ENCODE measurements at places on chromosomes 1 and 21.

GRCh38 chr1:57232500-57232899 is 191.4 kb downstream of the DAB1 start:
- DNase-seq = no peak

DNA sequence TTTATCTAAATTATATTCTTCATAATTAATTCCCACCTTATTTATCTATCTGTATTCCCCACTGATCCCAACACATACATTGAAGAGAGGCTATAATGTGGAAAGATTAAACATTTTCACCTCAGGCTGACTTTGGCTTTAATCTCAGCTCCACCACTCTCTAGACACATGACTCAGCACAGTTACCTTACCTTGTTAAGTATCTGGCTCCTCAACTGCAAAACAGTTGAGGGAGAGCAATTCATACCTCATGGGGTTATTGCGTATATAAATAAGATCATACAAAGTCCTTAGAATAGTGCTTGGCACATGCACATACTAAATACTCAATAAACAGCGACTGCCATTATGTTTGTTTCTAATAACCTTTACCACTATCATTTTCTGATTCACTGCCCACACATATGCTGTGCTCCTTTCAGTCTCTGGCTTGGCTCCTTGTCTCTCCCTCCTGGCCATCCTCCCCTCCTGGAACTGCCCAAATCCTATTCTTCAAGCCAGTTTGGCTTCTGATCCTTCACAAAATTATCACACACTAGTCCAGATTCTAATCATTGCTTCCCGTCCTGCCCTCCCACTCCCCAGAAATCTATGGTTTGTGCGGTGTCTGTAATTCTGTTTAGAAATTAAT is 50.1 kb downstream of the BCL9 start:
- DNase-seq = no peak

GRCh38 chr1:4310396-4310923 is 343.9 kb upstream of the AJAP1 start:
- no peak for DNase-seq

DNA sequence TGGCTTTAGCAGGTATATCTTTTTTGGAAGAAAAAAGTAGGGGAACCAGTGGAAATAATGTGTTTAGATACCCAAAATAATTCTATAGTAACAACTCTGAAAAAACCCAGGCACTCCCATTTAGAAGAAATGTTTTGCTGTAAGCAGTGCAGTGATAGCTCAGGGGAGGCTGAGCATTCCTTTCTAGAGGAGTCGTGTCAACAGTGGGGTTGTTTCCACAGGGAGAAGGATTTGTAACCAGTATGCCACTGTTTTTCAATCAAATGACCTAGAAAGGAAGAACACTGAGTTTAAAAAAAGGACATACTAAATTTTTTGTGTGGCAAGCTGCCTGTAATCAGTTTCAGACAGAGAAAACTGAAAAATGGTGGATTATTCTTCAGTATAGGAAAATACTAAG is 2.4 kb downstream of the PGD start:
- DNase-seq = no peak

GRCh38 chr1:13793088-13793730 is 93.2 kb downstream of the PRDM2 start:
- DNase-seq = no peak

- DNase-seq = no peak
These were observed 176.8 kb downstream of the FAF1 start for GRCh38 chr1:50783286-50783685.

GRCh38 chr1:182851825-182852224 is 12.7 kb downstream of the DHX9 start:
- no peak for DNase-seq

DNA sequence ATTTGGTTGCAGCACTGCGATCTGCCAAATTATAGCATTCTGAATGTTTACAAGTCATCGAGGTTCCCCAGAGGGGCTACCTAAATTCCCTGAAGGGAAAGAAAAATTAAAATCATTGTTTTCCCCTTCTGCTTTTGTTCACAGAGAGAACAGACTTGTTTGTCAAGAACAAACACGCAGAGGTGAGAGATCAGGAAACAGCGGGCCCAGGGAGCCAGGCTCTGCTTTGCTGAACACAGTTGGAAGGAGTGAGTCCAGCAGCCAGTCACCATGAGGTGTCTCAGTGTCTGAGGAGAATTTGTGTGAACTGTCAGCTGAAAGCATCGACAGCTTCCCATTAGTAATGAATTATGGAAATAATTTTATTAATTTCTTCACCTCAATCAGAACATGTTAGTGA is 52.5 kb downstream of the RWDD3 start:
- peak; percentile 17 for DNase-seq

DNA sequence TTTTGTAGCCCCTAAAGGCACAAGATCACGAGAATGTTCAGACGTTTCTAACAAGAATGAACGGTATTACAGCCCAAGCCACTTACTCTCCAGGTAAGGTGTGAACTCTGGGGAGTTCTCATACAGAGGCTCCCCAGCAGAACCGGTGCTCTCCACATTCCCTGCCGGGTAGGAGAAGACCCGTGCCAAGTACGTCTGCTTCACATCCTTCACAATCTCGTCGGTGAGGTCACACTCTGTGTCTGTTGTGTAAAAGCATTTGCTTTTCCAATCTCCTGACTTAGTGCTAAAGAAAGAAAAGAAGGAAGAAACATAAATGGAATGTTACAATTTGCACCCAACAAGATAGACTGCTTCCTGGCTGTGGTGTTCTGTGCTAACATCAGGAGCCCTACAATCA is 5.7 kb downstream of the F3 start:
- no peak for DNase-seq

GRCh38 chr1:15155888-15156741 is 2.6 kb downstream of the TMEM51 start:
- no peak for DNase-seq

DNA sequence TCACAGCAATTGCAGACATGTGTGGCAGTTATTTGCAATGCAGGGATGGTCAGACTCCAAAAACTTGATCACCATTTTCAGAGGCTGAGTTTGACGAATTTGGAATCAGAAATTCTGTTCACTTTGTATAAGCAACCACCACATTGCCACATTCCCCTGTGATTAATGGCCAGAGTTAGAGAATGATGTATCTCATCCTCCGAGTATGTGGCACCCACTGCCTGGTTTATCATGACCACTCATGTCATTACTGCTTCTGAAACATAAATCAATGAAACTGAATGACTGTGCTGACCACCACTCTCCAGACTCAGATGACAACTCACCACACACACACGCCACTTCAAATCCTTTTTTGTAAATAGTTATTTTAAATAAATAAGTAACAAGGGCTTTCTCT is 66.6 kb upstream of the CACHD1 start:
- DNase-seq = no peak

GRCh38 chr1:151993734-151994496 is at the start of gene S100A10:
S100A10 (minus strand) TSS chr1:151993859; CDS start chr1:151986230, 7,629 bp downstream.
- DNase-seq = peak; percentile 65

GRCh38 chr1:240804475-240804874 is 192.5 kb upstream of the GREM2 start:
- no peak for DNase-seq

- DNase-seq = no peak
These were observed 35.3 kb upstream of the CLIC4 start for GRCh38 chr1:24709791-24710441.

GRCh38 chr1:92326681-92327080 is 27.8 kb downstream of the RPAP2 start:
- no peak for DNase-seq

DNA sequence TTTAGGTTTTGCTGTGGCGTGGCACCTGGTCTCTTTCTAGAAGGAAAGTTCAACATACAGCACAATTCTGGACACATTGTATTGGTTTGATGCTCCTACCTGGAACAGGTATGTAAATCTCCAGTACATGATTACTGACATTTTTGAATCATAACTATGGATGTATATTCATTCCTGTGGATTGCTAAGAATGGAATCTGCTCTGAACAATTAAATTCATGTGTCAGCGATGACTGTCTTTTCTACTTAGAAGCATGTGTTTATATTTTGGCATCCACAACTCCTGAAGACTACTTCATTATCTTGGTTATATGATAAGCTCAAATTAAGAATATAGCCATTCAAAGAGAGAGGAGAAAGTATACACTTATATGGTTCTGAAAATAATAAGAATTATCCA is 291.8 kb downstream of the CHRM3 start:
- DNase-seq = no peak

GRCh38 chr21:43591571-43591970 is 67.7 kb downstream of the HSF2BP start:
- peak; percentile 34 for DNase-seq

- DNase-seq = peak; percentile 10
These were observed 52.1 kb upstream of the GPR88 start for GRCh38 chr1:100485855-100486258.

DNA sequence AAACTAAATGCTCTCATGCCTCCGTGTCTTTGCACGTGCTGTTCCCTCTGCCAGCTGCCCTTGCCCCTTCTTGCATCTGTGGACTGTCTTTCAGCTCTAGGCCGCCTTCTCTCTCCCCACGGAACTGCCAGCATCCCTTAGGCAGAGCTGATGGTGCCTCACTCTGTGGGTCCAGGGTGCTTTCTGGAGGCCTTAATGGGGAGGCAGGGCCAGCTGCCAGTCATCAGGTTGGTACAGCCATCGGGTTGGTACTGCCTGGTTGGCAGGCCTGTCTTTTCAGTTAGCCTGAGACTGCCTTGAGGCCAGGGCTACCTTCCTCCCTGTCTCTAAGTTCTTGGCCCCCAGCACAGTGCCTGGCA is 61.4 kb upstream of the TARBP1 start:
- DNase-seq = no peak

GRCh38 chr1:154735061-154735803 is 127.2 kb upstream of the ADAR start:
- no peak for DNase-seq

DNA sequence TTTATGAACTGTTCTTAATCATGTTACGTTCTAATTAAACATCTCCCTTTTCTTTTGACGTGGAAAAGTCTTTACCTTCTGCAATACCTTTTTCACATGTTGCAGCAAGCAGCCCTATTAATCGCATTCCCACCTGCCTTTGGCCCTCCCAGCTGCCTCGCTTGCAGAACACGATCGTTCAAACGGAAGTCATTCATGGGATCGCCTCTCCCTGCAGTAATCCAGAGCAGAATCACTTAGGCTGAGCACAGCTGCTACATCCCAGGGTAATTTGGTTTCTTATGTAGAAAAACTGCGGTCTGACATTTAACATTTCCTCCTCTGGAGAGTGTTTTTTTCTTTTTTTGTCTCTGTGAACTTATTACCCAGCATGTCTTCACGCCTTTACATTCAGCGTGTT is 206.3 kb downstream of the KIF26B start:
- DNase-seq = no peak

GRCh38 chr1:104082221-104082620 is 332.5 kb downstream of the AMY1C start:
- no peak for DNase-seq

DNA sequence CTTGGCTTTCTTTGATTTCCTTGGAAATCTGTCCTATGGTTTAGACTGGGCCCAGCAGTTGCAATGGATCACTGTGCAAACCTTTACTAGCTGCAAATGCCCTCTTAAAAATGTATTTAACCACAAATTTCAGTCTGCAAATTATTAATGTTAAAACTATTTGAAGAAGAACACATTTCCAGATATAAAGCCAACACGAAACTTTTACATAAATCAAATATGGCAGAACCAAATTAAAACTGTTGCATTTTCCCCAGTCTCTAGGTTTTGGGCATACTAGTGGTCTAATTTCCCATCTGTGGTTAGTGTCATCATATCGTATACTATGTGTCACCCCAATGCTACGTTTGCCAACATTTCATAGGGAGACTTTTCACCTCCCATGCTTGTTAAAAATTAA is 52.3 kb downstream of the HMCN1 start:
- no peak for DNase-seq

- no peak for DNase-seq
These were observed 62.7 kb upstream of the RUNX3 start for GRCh38 chr1:24992761-24993211.

DNA sequence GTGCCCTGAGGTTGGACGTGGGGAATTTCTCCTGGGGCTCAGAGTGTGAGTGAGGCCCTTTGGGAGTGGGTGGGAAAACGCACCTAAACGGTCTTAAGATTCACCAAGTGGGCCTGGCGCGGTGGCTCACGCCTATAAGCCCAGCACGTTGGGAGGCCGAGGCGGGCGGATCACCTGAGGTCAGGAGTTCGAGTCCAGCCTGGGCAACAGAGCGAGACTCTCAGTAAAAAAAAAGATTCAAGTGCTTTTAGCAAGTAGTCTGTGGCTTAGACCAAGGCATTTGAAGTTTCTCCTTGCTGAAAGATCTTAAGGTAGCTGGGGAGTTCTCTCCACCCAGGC is 1.4 kb downstream of the RPS8 start:
- no peak for DNase-seq

DNA sequence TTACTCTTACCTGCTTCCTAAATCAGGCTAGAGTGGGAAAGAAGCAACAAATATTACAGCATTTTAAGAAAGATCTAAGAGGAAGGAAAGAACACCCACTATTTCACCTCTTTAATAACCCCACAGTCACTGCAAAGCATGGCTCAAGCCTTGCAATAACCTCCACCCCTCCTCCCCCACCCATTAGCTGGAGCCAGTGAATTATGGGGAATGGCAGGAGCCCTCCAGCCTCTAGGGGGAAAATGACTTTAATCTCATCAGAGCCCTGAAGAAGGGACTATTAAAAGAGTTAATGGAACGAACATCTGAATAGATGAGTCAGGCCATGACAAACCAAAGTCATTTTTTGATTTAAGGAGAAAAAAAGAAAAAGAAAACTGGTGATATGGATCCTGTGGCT is 630.7 kb upstream of the PLXNA2 start:
- no peak for DNase-seq
